Naive thymus-derived CD4-positive, alpha-beta T cell (primary cell): ENCODE measurements at places on chromosomes 11 and 22. TPM values are rescaled to one million over a fixed set of nuclear protein-coding genes. Genes with fewer than 3 reads are reported as not detected.

DNA sequence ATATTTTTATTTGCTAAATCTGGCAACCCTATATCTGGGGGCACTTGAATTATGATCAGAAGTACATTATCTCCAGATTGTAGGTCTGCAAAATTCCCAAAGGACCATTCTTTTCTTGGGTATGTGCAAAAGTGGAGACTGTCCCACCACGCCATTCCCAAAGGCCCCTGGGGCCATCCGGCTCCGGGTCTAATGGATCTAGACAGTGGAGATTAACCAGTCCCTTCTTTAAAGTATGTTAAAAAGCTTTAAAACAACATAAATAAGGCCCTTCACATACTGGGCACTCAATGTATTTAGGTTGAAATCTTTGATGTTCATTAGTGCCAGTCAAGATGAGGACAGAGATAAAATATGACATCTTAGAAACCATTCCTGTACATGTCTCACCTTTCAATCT lies 124.1 kb downstream of the MAML2 start:
- no peak for DNase-seq

Gene ACR
- not detected for polyA plus RNA-seq

Gene OR51E1
- polyA plus RNA-seq = not detected

Gene SLC2A11
- polyA plus RNA-seq = 8.3 TPM

GRCh38 chr22:17143826-17144225 lies 15.3 kb downstream of the HDHD5 start:
- DNase-seq = no peak

- no peak for DNase-seq
Observed at GRCh38 chr11:120928627-120929026, 95.3 kb upstream of the TBCEL start.
